ENCODE measurements at places on chromosomes 2 and 18.

DNA sequence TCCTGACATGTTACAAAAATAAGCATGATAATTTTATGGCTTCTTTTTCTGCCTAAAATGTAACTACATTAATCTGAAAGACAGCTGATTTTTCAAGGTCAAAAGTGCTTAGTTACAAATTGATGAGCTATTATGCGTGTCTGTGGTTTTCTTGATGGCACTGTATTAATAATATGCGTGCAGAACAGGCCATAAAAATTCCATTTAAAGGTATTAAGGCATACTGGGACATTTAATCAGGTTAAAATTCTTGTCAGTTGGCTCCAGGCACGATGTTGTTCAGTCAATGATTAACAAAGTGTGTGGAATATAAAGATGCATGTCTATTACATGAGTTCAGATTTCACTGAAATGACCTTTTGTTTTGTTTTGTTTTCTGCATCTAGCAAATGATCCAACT is 420.1 kb upstream of the ZNF804A start:
- no peak for DNase-seq

GRCh38 chr18:63237881-63238692 is 81.5 kb downstream of the BCL2 start:
- no peak for DNase-seq

DNA sequence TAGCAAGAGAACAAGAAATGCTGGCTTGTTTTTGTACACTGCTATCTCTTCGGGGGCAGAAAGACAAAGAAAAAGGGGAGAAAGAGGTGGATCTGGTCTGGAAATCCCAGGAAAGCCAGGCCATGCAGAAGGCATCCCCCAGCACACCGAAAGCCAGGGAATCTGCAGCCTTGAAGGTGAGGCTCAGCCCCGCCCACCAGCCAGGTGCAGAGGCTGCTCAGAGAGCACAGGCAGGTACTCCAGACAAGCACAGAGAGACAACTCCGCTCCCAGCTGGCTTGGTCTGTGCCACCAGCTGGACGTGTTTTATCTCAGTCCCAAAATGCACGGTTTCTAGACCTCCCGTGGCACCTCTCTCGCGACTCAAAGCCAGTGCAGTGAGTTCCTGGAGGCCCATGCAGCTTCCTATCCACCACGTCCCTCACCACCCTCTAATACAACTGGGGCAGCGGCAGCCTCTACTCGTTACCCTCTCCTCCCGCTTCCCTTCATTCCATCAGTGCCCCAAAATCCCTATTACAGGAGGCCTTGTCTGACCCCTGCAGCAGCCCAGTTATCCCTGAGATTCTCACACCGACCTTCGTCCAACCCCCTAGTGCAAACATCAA is 62.8 kb downstream of the HDAC4 start:
- peak; percentile 61 for DNase-seq

- no peak for DNase-seq
These were observed 28.4 kb downstream of the PLEKHA3 start for GRCh38 chr2:178508646-178509045.

DNA sequence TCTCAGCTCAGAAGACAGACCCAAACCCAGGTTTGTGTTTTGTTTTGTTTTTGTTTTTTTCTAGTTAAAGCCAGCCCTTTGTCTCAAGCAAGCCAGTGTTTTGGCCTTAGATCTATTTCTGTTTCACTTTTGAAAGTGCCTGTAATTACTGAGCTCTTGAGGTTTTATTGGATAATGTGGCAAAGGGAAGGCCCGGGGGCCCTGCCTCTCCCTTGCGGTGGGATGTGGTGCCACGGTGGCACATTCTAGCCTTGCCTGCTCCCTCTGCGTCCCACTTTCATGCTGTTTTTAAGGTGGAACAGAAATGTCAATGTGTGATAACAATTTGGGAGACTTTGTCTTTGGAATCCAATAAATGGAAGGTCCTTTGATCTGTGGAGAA is 2.5 kb downstream of the HPCAL1 start:
- peak; percentile 27 for DNase-seq

DNA sequence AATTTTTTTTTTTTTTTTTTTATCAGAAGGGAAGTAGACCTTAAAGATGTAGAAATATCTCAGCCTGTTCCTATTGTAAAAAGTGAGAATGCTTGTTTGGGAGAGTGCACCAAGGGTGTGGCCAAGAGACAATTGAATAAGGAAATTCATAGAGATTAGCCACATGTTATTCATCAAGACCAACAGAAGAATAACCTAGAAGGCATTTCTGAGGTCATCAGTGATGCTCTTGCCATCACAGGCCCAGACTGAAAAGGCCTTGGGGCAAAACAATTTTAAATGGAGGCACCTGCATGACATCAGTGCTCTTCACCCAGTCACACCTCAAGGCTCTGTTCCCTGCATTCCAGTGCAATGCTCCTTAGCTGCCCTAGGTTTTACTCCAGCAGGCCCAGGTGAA is 2043.3 kb upstream of the PIK3C3 start:
- no peak for DNase-seq

GRCh38 chr2:45741161-45741850 is 89.8 kb downstream of the PRKCE start:
- DNase-seq = no peak

DNA sequence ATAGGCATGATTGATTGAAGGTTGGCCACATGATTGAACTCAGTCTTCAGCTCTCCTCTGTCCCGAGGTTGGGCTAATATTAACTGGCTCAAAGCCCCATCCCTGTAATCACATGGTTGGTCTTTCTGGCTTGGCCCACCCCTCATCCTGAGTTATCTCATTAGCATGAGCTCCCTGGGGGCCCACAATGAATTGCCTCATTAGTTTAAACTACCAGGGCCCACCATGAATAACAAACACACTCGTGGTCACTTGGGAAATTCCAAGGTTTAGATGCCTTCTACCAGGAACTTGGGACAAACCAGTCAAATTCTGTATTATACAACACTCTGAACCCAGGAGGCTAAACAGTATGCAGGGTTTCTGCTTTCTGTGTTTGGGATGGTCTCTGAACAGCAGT is 121.7 kb upstream of the B3GNT2 start:
- DNase-seq = no peak

DNA sequence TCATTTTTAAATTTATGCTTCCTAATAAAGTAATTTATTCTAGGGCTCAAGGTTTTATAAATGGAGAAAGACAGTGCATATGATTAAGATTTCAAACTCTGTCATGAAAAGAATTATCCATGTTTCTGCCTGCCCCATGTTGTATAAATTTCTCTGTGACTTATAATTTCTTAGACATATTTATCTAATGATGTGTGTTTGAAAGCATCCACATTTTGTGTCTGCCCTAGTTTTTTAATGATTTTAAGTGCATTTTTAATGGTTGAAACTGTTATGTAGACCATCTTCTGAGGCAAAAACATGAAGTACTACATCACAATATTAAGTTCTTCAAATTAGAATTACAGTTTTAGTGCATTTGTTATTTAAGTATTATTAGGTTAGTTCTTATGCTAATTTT is 71.2 kb downstream of the PTPRM start:
- no peak for DNase-seq

GRCh38 chr2:11863103-11863502 is 116.7 kb downstream of the LPIN1 start:
- no peak for DNase-seq

- DNase-seq = peak; percentile 56
These were observed 207.6 kb upstream of the TANK start for GRCh38 chr2:160952464-160953254.

DNA sequence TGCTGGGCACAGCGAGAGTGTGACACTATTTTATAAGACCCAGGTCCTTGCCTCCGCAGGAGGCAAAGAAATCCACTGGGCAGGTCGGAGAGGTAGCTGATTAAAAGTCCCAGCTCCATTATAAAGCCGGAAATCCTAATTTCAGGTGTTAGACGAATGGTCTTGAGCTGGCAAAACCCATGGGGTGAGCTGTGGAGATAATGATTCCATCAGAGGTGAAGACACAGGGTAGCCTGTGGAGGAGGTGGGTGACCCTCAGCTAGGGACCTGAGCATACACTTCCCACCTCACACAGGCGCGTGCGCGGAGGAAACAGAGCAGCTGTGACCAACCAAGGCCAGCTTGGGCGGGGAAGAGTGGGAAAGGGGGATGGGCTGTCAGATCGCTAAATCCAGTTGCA is 201.7 kb upstream of the CXCR4 start:
- no peak for DNase-seq

DNA sequence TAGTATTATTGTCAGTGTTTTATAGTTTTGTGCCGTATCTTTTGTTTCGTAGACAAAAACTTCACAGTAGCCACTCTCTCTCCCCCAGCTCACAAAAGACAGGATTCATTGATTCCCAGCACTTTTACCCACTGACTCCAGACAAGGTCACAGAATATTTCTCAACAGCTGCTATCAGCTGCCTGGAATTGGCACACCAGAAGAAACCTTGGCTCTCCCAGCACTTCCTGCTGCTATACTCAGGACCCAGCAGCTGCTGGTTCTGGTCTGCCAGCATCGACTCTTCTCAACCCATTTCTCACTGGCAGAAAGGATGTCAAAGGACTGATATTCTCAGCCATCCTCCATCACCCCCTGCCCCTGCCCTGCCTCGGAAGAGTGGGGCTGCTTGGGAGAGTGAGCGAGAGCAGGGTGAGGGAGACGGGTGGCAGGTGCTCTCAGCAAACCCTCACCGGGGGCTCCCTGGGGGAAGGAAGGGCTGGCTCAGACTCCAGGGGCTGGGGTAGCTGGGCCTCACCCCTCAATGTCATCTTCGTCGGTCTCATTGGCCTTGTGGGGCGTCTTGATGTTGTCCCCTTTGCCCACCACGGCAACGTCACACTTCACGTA is 6.1 kb upstream of the OTOF start:
- DNase-seq = peak; percentile 7

GRCh38 chr18:44197832-44198611 is 482.7 kb upstream of the SETBP1 start:
- DNase-seq = no peak

- DNase-seq = no peak
These were observed 208.0 kb downstream of the C1D start for GRCh38 chr2:67854798-67855197.

- no peak for DNase-seq
These were observed 111.8 kb downstream of the PRKCE start for GRCh38 chr2:45763255-45763654.

- no peak for DNase-seq
These were observed 451.4 kb downstream of the PID1 start for GRCh38 chr2:228819701-228820100.

DNA sequence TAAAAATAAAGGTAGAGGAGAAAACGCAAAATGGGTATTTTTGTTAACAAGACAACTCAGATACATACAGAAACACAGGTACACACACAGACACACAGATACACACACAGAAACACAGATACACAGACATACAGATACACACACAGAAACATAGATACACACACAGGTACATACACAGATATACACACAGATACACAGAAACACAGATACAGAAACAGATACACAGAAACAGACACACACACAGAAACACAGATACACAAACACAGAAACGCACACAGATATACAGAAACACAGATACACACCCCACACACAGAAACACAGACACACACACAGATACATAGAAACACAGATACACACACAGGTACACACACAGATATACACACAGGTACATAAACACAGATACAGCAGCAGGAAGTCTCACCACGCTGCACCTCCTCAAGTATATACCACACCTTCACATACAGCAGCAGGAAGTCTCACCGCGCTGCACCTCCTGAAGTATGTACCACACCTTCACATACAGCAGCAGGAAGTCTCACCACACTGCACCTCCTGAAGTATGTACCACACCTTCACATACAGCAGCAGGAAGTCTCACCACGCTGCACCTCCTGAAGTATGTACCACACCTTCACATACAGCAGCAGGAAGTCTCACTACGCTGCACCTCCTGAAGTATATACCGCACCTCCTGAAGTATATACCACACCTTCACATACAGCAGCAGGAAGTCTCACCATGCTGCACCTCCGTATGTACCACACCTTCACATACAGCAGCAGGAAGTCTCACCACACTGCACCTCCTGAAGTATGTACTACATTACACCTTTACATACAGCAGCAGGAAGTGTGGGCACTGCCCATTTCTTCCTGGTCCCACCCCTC is 250.5 kb downstream of the HDAC4 start:
- peak; percentile 30 for DNase-seq

DNA sequence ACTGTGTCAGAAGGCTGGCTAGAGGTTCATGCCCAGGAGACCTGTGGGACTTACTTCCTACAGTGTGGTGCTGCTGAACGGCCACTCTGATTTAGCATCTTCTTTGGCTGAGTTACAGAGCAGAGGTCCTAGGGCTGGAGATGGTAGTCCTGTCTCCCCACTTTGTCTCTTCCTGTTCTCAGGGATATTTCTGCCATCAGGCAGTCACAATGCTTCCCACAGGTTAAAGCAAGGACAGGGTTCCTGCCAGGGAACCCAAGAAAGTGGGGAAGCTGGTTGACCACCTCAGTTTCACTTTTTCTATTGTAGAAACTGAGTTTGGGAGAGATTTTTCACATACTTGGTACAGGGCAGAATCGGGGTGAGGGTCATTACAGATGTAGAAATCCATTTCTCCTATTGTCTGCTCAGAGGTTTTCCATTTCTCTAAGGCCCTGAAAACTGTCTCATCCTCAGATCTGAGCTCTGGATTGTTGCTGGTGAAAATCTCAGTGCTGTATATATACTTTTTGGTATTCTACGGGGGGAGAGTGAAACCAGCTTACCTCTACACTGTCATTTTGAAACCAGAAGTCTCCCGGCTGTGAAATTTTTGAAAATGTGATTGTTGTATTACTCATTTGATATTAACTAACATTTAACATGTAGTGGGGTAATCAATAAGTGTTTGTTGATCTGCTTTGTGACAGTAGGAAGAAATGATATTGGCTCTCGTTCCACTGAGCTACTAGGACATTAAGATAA is 37.0 kb upstream of the MEP1B start:
- no peak for DNase-seq

DNA sequence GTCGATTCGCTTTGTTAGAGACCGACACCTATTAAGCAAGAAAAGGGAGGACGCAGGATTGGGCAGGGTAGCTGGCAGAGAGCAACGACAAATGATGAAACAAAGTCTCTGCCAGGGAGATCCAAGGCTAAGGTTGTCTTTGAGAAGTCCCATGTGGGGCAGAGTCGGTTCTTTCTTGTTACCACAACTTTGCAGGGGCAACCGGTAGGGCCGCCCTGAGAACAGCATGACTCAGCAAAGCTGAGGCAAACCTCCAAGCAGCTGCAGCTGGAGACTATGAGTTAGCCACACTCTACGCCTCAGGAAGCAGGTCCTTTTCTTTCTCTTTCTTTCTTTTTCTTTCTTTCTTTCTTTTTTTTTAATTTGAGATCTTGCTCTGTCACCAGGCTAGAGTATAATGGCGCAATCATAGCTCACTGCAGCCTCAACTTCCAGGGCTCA is 452.3 kb upstream of the ID2 start:
- DNase-seq = peak; percentile 52

GRCh38 chr2:20111311-20112131 is 60.1 kb upstream of the LAPTM4A start:
- no peak for DNase-seq

Measured in mucosa of descending colon (tissue), 3 donors.